ENCODE measurements at places on chromosomes 6 and 20. TPM values are rescaled to one million over a fixed set of nuclear protein-coding genes. Genes with fewer than 3 reads are reported as not detected.

- H3K27ac ChIP-seq, result no peak overlapping the region
- no peak for DNase-seq
- peaks cover 11% of the 10 kb centered on the region for H3K4me1 ChIP-seq
- H3K36me3 ChIP-seq, result no peaks in the 10 kb centered on the region
- peaks cover 71% of the 10 kb centered on the region for H3K27me3 ChIP-seq
These were observed 6.6 kb downstream of the ADAM33 start for GRCh38 chr20:3674995-3675900.

SLC16A10 gene
- 2.4 TPM for total RNA-seq

GRCh38 chr6:89111933-89112332 is 5.9 kb downstream of the SRSF12 start:
- H3K27me3 ChIP-seq, result peaks cover 9% of the 10 kb centered on the region
- no peak for DNase-seq

DNA sequence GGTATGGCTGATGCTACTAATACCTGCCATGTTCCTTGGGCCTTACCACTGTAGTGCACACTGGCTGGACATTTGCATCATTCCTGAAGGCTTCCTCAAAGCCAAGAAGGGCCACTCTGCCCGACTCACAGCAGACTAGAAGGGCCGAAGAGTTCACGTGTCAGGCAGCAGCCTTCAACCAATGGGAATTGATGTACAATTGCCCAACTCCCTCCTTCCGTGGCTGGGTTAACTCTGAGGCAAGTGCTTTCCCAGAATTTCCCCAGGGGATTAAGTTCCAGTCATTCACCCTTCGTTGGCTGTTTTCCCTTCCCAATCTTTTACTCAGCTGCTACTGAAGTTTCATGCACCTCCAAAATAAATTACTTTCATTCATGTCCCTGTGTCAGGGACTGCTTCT is 29.8 kb downstream of the PSMB9 start:
- peaks cover 7% of the 10 kb centered on the region for H3K27me3 ChIP-seq
- peaks cover 3% of the 10 kb centered on the region for H3K4me1 ChIP-seq
- no peak for DNase-seq

GRCh38 chr6:146903451-146903850 is 300.8 kb upstream of the STXBP5 start:
- H3K27me3 ChIP-seq, result peaks cover 6% of the 10 kb centered on the region
- DNase-seq, result no peak
- H3K27ac ChIP-seq, result no peak overlapping the region
- H3K36me3 ChIP-seq, result no peaks in the 10 kb centered on the region
- no peak overlapping the region for H3K4me3 ChIP-seq
- no peaks in the 10 kb centered on the region for H3K4me1 ChIP-seq

- H3K36me3 ChIP-seq, result peaks cover 29% of the 10 kb centered on the region
- H3K4me1 ChIP-seq, result peaks cover 61% of the 10 kb centered on the region
- H3K27me3 ChIP-seq, result peaks cover 3% of the 10 kb centered on the region
- DNase-seq, result peak; percentile 88
- peak within 1 kb of the TSS; percentile 88 for H3K4me3 ChIP-seq
- H3K27ac ChIP-seq, result peak within 1 kb of the TSS; percentile 98
These were observed at the start of gene ZBP1 for GRCh38 chr20:57620274-57620990. TSS of gene ZBP1 (minus strand) at chr20:57620426. CDS start at chr20:57620295, 131 bp downstream.

GRCh38 chr6:80769106-80769505 is 662.6 kb downstream of the BCKDHB start:
- no peak for DNase-seq
- H3K36me3 ChIP-seq, result no peaks in the 10 kb centered on the region
- H3K27ac ChIP-seq, result no peak overlapping the region
- no peaks in the 10 kb centered on the region for H3K4me1 ChIP-seq
- no peak overlapping the region for H3K4me3 ChIP-seq

- H3K4me3 ChIP-seq, result no peak overlapping the region
- no peaks in the 10 kb centered on the region for H3K36me3 ChIP-seq
- no peak overlapping the region for H3K27ac ChIP-seq
- no peak for DNase-seq
These were observed 395.8 kb upstream of the CNR1 start for GRCh38 chr6:88561954-88562315.

DNA sequence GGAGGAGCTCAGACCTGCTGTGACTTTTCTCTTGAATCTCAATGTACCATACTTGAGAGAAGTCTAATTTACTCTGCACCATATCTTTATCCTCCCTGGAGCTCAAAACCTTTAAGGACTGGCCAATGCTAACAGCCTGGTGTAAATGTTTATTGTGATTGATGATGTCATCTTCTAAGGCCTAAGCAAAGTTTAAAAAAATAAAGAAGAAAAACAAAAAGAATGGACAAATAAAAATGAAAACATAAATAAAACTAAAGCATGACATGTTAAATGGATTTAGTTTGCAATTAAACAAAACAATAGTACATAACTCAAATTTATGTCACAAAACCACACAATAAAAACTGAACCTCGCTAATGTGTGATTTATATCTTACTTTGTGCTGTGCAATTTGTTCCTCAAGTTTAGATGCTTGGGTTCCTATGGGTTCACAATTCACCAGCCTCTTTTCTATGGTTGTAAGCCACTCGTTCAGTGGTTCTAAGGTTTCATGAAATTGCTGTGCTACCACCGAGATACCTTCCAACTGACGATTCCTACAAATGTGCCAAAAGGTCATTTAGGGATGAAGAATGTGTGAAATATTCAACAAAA is 113.0 kb downstream of the DST start:
- no peaks in the 10 kb centered on the region for H3K4me1 ChIP-seq
- no peak for DNase-seq
- no peak overlapping the region for H3K27ac ChIP-seq
- H3K36me3 ChIP-seq, result no peaks in the 10 kb centered on the region
- H3K4me3 ChIP-seq, result no peak overlapping the region

MRPL2 gene
- total RNA-seq, result 71.0 TPM

OR2J3 gene
- not detected for total RNA-seq

- no peak for DNase-seq
- H3K27ac ChIP-seq, result no peak overlapping the region
- no peaks in the 10 kb centered on the region for H3K4me1 ChIP-seq
- H3K36me3 ChIP-seq, result peaks cover 11% of the 10 kb centered on the region
- H3K27me3 ChIP-seq, result no peaks in the 10 kb centered on the region
These were observed 11.1 kb upstream of the LSM14B start for GRCh38 chr20:62111148-62111547.

- no peaks in the 10 kb centered on the region for H3K27me3 ChIP-seq
- no peaks in the 10 kb centered on the region for H3K36me3 ChIP-seq
- no peak for DNase-seq
- H3K4me3 ChIP-seq, result no peak overlapping the region
- H3K27ac ChIP-seq, result no peak overlapping the region
These were observed 15.5 kb downstream of the RIPOR3 start for GRCh38 chr20:50675671-50676376.

GRCh38 chr6:42220807-42221206 is 3.1 kb upstream of the MRPS10 start:
- H3K4me1 ChIP-seq, result peaks cover 30% of the 10 kb centered on the region
- no peak overlapping the region for H3K4me3 ChIP-seq
- DNase-seq, result peak; percentile 35
- peaks cover 4% of the 10 kb centered on the region for H3K36me3 ChIP-seq
- no peaks in the 10 kb centered on the region for H3K27me3 ChIP-seq

GRCh38 chr20:10954137-10954840 is 280.5 kb upstream of the JAG1 start:
- no peaks in the 10 kb centered on the region for H3K27me3 ChIP-seq
- H3K4me3 ChIP-seq, result no peak overlapping the region
- H3K4me1 ChIP-seq, result no peaks in the 10 kb centered on the region
- no peaks in the 10 kb centered on the region for H3K36me3 ChIP-seq
- DNase-seq, result no peak

GRCh38 chr20:40727960-40728359 is 38.9 kb upstream of the MAFB start:
- H3K27ac ChIP-seq, result no peak overlapping the region
- H3K27me3 ChIP-seq, result peaks cover 32% of the 10 kb centered on the region
- DNase-seq, result no peak
- H3K36me3 ChIP-seq, result no peaks in the 10 kb centered on the region
- no peak overlapping the region for H3K4me3 ChIP-seq
- H3K4me1 ChIP-seq, result no peaks in the 10 kb centered on the region

DNA sequence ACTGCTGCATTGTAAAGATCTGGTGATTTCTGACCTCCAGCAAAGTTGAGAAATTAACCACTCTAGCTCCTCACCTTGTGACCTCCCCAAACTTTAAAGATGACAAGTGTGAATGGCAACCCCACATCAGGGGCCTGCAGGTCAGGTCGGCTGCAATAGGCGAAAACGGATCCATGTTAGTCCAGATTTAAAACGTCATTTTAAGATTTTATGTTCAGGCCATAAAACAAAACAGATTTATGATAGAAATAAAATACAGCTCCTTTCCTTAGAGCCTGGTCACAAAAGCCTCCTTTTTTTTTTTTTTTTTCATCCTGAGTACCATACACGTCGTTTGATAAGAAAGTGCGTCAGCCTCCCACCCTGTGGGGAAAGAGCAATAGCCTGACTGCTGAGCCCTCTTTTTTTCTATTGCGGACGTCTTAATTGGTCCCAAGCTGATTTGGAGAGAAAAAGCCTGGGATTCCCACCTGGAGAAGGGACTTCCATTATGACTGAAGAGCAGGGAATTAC is 519.2 kb upstream of the NOX3 start:
- no peak for DNase-seq
- no peaks in the 10 kb centered on the region for H3K36me3 ChIP-seq
- H3K27me3 ChIP-seq, result no peaks in the 10 kb centered on the region

RAD21L1 gene
- not detected for total RNA-seq

Data from activated CD8-positive, alpha-beta memory T cell treated with anti-CD3 and anti-CD28 coated beads, Interleukin-2, amount 10 ng/mL, durations not matched to agents 7 days and 5 days (primary cell).